ENCODE measurements at places on chromosomes 11 and 22.

DNA sequence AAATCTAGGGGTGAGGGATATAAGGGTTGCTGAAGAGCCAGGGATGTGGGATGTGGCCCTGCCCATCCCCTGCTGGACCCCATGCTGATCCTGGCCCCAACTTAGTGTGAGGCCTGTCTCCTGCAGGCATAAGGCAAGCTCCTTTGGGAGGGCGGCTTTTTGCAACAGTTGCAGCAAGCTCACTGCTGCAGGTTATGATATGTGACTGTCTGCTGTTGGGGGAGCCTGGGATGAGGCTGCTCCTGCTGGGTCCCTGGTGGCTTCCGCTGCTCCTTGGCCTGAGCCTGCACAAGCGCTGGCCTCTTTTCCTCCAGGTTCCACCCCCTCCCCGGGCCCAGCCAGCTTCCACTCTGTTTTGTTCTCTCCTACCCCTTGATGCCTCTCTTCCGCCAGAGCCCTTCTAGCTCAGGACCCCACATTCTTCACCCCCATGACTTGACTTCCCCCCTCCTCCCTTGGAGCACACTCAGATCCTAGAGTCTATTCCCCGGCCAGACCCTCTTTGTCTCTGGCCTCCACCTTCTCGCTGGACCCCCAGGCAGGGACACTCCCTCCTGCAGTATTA is 35.0 kb upstream of the SYT13 start:
- DNase-seq: no peak

DNA sequence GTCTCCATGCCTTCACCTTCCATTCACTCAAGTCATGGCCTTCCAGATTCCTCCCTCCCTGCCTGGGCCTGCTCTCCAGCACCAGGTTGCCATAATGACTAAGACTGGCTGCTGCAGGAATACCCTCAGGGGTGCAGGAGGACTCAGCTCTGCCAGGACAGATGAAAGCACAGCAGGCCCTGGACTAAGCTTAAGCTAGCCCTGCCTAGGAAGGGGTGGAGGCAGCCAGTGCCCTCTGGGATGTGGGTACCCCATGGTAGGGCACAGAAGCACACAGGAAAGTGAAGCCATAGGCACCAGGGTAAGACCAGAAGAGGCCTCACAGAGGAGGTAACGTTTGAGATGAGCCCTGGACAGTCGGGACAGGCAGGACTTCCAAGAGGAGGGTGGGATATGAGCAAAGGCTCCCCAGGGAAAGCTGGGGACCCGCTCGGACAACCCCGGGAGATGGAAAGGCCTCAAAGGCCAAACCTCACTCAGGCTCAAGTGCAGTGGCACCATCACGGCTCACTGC is 3.0 kb upstream of the RIN1 start:
- no peak for DNase-seq

DNA sequence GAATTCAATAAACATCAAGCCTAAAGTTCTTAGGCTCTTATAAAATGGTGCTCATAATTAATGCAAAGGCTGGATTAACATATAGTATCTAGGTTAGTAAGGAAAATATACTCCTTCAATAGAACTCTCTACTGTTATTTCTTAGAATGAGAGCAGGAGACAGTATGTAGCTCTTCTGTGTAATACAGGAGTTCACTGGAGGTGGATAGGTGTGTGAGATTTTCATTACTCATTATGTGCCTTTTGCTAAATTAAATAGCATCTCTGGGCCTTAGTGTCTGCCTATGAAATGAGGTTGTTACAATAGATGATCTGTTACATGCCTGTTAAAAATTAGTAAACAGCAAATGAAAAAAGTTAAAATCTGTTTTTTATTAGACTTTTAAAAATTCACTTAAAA is 20.6 kb downstream of the EED start:
- no peak for DNase-seq

DNA sequence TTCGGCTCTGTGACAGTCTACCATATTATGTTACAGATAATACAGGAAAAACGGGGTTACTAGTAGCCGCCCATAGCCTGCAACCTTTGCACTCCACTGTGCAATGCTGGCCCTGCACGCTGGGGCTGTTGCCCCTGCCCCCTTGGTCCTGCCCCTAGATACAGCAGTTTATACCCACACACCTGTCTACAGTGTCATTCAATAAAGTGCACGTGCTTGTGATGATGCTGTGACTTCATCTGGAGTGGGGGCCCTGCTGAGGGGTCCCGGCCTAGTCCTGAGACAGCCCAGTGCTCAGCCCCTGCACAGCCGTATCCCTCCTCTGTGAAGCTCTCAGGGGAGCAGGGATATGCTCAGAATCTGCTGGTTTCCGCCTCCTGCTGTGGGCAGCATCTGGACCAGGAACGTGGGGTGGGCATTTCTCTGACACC is 1.2 kb downstream of the IFITM1 start:
- DNase-seq: no peak

DNA sequence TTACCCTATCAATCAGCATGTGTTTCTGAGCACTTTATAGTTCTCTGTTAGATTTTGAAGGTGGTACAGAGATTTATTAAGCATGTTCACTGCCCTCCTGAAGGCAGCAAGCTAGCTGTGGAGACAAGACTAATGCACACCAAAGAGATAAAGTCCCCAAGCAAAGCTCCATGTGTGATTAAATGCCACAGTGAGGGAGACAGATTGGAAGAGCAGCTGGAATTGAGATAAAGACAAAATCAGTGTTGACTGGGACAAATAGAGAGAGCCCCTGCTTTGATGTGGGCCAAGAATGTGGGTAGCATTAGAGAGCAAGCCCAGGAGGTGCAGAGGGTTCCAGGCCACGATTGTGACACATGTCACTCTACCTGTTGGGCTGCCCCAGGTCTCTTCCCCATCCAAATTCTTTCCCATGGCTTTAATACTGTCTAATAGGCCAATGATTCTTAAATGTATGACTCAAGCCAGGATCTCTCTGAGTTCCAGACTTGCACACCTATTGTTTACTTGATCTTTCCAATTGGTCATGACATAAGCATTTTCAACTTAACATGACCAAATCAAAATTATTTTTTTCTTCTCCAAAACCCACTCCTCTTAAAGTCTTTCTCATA is 60.1 kb upstream of the ZC3H12C start:
- DNase-seq: no peak

DNA sequence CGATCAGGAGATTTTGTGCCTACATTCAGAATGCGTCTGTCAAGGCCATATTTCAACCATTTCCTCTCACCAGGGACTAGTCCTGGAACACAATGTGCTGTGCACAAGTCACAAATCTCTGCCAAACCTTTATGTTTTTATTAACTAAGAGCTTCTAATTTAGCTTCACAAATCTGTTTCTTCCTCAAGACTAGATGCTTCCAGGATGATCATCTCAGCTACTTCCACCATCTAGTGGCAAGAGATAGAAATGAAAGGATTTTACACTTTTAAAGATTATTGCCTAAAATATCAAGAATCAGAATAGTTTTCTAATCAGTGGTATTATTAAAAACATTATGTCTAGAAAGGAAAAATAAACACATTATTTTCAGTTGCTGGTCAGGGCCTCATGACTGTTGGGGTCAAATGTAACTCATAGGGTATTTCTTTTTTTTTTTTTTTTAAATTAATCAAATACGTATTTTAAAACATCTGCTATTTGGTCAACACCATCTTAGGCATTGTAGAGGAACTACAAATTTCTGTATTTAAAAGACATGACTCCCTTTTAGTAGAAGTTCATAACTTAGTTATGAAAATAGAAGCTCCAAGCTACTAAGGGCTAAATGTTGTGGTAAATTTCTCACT is 1102.6 kb downstream of the DLG2 start:
- DNase-seq: peak; percentile 65

DNA sequence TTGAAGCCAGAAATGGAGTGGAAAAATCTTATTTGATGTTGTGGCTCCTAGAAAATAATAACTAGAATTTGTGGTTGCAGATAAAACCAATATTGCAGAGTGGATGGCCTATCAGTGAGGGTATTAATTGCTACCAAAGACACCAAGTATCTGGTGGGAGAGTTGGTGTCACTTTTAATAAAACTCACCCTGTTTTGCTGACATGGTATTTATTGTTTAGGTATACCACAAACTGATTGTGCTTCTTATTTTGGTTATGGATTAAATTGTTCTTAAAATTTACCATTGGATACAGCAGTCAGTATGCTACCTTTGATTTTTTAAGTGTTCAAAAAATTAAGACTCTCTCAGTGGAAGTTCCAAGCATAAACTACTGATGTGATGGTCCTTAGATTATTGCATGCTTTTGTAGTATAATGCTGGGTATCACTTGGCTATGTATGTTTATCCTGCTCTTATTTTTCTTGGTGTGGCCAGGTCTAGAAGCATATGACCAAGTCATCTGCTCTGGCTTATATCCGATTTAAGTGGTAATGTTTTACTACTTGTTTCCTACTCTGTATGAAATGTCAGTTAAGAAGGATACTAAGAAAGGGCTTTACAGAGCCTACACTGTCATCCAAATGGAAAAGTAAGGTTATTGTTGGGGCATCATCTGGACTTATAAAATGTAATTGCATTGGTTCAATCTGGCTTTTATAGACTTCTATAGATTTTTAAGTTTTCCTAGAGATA is 101.6 kb downstream of the ARHGAP42 start:
- DNase-seq: no peak

GRCh38 chr11:88345408-88345807 is 7.9 kb upstream of the CTSC start:
- DNase-seq: peak; percentile 46

DNA sequence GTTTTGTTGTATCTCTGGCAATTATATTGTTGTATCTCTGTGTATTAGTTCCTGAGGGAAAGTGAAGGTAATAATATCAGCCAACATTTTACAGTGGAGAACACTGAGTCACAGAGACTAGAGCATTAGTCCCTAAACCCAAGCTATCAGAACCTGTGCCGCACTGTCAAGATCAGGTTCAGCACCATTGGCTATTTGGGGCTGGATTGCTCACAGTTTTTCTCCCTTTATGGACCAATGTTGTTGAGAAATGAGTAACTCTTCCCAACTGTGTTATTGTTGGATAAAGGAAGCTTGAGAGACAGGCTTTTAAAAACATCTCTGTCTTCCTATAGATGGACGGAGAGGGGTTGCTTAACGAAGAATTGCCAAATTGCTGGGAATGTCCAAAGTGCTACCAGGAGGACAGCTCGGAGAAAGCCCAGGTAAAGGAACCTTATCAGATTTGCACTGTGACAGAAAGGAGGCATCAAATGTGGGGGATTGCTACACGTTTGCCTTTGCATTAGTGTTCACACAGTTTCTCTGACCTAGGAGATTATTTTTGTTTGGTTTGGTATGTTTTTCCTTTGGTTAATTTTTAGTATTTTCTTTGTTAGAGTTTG is 18.2 kb upstream of the GRK2 start:
- DNase-seq: no peak

GRCh38 chr11:62707277-62707861 is at the start of the genes BSCL2 and GNG3:
BSCL2 (minus strand) TSS chr11:62707424; CDS start chr11:62707195, 229 bp downstream.
GNG3 (plus strand) TSS chr11:62707676; CDS start chr11:62708296, 620 bp downstream.
- no peak for DNase-seq

GRCh38 chr11:74592063-74592440 is 330 bp upstream of the POLD3 start:
- DNase-seq: peak; percentile 27

Data from fibroblast of mammary gland (primary cell).